IMR-90 (cell line): ENCODE measurements at places on chromosomes 3 and 15. TPM values are rescaled to one million over a fixed set of nuclear protein-coding genes. Genes with fewer than 3 reads are reported as not detected.

- no peak for DNase-seq
Observed at GRCh38 chr15:82040862-82041261, 5.0 kb downstream of the MEX3B start.

DNA sequence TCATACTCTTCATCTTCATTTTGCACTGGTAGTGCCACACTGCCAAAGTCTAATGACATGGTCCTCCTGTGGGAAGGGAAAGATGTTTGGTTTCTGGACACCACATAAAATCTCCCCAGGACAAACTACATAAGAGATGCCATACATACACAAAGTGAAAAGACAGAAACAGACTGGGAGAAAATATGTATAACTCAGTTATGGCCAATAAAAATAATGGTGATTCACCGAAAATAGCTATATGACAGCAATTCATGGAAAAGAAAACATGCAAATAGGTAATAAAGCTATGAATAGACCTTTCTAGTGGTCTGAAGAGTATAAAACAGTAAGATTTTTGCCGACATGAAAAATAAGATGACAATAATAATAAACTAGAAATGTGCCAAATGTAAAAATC is 5.3 kb downstream of the CEP152 start:
- DNase-seq, result no peak

GRCh38 chr3:160986069-160986468 is 119.1 kb downstream of the B3GALNT1 start:
- DNase-seq, result no peak

DNA sequence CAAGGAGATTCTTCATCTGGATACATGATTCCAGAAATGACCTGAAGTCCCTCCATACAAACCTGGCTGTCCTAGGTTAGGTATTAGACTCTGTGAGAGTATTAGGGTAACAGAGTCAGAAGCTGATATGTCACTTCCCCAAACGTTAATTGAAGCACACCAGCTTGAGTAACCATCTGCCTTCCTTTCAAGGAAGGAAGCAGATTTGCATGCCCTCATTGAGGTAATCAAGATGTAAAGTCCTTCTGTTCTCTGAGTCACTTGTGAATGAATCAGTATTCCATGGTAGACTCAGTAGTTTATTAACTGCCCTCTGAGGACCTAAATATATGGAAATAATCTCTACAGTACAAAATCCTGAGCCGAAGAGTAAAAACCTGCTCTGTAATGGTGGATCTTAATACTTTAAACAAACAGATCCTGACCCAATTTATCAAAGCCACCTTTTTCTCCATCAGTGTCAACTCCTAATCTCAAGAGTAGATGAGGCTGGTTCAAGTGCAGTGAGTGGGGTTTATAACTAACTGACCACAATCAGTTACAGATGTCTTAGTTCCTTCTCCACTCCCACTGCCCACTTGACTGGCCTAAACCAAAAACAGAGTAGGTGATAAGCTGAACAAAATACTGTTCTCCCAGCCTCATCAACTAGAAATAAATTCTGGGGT is 246.2 kb upstream of the CHRM5 start:
- DNase-seq, result peak; percentile 77

The PLSCR5 gene
- not detected in 2 replicates for total RNA-seq

The GTF2A2 gene
- total RNA-seq, result 10.2 and 23.6 TPM in 2 replicates

GRCh38 chr3:98500019-98500418 is 2.5 kb downstream of the OR5K2 start:
- no peak for DNase-seq

DNA sequence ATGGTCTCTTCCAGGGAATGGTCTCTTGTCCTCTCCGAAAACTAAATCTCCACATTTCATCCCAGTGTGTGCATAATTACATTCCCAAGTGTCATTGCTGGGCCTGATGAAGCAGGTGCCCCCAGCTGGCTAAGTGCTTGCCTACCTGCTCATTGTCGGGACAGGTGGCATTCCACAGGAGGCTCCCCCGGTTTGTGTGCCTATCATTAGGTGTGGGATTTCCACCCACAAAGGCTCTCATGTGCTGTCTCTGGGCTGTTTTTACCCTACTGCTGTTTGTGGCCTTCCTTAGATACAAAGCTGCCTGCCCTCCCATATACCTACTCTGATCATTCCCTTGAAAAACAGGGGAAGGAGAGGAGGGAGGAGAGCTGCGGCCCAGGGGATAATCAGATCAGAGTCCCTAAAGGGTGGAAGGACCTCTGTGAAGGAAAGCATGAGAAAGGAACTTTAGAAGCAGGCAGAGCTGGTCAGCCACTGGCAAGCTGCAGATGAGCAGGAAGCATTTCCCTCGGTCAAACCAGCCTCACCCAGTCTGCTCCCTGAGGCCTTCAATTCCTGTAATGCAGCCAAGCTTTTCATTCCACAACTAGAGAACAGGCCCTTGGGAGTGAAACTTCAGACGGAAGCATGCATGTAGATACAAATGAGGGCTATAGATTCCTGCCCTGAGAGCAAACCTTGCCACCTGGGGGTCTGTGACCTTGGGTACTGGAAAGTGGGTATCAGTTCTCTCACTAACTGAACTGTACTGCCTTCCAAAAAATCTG is 60.7 kb upstream of the HEG1 start:
- peak; percentile 77 for DNase-seq

The NANOGP8 gene
- total RNA-seq, result not detected in 2 replicates

The TRPM7 gene
- 27.8 and 49.4 TPM in 2 replicates for total RNA-seq

DNA sequence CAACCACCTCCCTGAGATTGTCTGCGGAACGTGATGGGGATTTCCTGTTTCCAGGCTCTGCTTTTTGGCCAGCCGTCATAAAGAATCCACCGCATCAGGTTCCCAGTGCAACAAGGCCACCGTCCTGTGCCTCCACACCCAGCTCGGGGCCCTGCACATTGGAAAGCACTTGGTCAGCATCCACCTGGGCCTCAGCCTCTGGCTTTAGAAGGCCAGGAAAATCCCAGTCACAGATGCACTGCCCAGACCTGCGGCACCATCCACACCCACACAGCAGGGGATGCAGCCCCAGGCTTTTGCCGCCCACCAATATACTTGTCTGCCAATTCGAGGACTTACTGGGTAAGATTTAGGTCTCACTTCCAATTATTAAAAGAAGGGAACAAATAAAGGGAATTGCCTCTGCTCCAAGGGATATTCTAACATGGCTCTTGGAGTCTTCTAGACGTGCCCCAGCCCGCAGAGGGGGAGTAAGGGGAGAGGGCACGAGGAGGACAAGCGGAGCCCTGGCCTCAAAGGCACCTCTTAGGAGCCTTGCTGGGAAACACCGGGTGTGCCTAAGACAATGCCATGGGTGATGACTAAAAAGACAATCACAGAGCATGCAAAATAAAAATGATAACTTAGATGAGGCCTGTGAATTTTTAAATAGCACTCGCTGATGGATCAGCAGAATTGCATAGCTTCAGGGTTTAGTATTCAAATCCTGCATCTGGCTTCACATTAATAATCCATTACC is 169.2 kb downstream of the FOXP1 start:
- DNase-seq, result no peak
